NCI-H524 (cell line): ENCODE measurements at places on chromosomes 16 and 17.
A peak's percentile ranks its signal among the peaks of the same experiment; 100 is the strongest.

GRCh38 chr17:78717431-78717980 lies 64.6 kb downstream of the CYTH1 start:
- DNase-seq: peak; percentile 89

DNA sequence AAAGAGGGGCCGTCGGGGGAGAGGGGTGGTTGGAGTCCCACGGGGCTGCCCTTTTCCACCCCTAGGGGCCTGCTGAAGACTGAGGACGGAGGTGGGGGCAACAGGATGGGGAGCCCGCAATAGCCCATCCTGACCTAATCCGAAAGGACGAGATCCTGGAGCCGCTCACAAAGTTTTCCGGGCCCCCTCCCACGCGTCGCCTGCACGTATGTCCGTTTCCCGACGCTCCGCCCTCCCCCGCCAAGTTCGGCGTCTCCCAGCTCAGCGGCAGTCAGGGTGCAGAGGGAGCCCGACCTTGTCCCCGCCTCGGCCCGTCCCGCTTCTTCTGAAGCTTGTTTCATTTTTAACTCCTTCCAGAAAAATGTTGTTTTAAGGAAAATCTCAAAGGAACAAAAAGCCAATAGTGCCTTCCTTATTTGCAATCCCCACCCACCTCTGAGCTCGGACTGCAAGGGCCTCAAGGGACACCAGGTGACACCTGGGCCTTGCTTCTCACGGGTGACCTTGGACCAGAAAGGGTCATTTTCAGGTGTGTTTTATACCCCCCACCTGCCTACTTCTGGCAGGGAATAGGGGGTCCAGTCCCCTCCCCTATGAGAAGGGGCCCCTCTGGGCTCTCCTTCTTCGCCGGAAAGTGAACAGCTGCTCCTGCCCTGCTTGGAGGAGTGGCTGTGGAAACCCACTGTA lies 3.4 kb upstream of the ZNF423 start:
- DNase-seq: peak; percentile 75

- DNase-seq: no peak
Measured at GRCh38 chr16:52090080-52090479, 456.9 kb downstream of the TOX3 start.

DNA sequence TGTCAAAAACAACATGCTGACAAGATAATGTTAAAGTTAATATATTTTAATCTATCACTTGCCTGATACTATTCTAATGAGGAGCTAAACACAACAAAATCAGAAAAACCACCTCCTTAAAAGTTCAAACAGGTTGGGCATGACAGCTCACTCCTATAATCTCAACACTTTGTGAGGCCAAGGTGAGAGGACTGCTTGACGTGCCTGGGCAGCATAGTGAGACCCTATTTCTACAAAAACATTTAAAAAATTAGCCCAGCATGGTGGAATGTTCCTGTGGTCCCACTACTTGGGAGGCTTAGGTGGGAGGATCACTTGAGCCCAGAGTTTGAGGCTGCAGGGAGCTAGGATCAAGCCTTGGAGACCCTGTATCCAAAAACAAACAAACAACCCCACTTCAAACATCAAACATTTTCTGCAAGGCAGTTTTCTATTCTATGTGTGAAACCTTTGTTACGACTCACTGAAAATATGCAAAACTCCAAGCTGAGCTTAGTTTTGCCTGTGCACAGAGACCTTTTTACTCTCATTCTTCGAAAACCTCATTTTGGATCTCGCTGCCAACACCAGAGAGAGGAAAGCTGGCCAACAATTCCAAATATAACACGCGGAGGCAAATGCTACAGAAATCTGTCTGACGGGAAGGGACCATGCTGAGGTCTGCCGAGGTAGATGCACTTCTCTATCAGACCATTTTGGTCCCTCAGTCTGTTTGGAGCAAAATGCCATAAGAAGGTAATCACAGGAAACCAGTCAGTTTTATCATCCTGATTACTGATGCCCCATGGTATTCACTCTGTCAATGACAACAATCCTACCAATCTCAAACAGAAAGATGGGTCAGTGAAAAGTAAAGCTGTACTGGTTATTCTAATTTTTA lies 6.2 kb downstream of the PHF12 start:
- no peak for DNase-seq

GRCh38 chr16:17203424-17203823 lies 267.3 kb downstream of the XYLT1 start:
- no peak for DNase-seq

DNA sequence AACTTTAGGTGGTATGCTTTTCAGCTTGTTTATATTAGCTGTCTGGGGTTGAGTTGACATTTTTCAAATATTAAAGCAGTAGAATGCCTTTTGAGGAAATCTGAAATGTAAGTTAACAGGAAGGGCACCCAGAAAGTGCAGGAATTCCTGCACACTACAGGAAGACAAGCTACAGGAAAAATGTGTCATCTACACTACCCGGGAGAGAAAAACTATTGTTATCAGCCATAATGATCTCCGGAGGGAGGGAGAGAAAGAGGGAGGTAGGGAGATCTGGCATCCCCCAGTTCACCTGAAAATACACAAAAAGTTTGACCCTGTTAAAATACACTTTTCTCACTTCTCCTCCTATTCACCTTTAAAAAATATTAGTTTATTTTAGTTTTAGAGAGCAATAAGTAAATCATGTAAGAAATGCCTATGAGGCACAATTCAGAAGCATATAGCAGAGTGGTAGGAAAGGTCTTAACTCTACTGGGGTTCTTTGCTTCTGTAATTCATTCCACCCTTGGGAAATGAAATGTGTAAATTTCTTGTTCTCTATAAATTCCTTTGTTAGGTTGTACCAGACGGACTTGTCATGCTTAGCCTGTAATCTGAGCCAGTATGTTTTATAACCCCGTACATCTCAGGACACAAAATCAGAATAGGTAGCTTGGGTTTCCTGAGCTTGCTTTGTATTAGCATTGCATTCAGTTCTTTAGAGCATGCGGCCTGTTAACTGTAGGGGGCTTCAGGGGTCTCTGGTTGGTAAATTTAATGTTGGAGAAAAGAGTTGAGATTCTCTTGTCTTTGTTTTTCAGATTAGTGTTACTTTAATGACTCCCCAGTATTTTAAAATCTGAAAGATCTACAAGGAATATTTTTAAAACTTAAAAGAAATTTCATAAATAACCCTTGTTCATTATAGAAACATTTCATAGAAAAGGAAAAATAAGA lies 3.3 kb downstream of the MAP2K6 start:
- no peak for DNase-seq
